ENCODE measurements at places on chromosomes 12 and 14. TPM values are rescaled to one million over a fixed set of nuclear protein-coding genes. Genes with fewer than 3 reads are reported as not detected.
A peak's percentile ranks its signal among the peaks of the same experiment; 100 is the strongest.

GRCh38 chr14:24398653-24399446 lies at the start of gene NYNRIN:
Gene NYNRIN (plus strand): TSS chr14:24399003. CDS start chr14:24399247, 244 bp downstream.
- peak within 1 kb of the TSS; percentile 82 for H3K27ac ChIP-seq
- peak; percentile 82 for DNase-seq
- peak within 1 kb of the TSS; percentile 83 for H3K4me3 ChIP-seq
- H3K27me3 ChIP-seq, result no peaks in the 10 kb centered on the region

GRCh38 chr14:101927859-101928258 lies 36.5 kb upstream of the DYNC1H1 start:
- H3K36me3 ChIP-seq, result peaks cover 5% of the 10 kb centered on the region
- peak overlapping the region; percentile 78 for H3K27ac ChIP-seq
- H3K4me3 ChIP-seq, result no peak overlapping the region
- H3K27me3 ChIP-seq, result no peaks in the 10 kb centered on the region

DNA sequence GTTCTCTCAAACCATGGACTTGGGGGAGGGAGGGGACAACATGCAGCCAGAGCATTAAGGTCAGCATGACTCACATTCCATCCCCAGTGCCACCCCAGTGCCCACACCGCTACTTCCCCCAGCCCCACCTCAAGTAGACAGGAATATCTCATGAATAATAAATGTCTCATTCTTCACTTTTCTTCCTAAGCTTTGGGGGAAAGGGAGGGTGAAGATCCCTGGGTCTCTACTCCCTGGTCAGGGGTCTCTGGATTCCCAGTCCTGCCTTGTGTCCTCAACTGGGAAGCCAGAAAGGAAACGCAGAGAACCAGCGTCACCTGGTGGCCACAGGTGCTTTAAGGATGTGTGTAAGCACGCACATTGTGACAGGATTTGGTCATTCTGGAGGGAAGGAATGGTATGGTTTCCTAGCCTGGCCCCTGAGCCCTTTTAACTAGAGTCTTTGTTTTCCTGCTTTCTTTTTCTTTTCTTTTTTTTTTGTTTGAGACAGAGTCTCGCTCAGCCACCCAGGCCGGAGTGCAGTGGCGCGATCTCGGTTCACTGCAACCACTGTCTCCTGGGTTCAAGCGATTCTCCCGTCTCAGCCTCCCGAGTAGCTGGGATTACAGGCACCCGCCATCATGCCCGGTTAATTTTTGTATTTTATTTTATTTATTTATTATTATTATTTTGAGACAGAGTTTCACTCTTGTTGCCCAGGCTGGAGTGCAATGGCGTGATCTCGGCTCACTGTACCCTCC lies 3.4 kb downstream of the GPR84 start:
- no peaks in the 10 kb centered on the region for H3K36me3 ChIP-seq
- peaks cover 45% of the 10 kb centered on the region for H3K4me1 ChIP-seq
- H3K27ac ChIP-seq, result peak overlapping the region; percentile 85
- H3K4me3 ChIP-seq, result no peak overlapping the region
- H3K27me3 ChIP-seq, result no peaks in the 10 kb centered on the region

DNA sequence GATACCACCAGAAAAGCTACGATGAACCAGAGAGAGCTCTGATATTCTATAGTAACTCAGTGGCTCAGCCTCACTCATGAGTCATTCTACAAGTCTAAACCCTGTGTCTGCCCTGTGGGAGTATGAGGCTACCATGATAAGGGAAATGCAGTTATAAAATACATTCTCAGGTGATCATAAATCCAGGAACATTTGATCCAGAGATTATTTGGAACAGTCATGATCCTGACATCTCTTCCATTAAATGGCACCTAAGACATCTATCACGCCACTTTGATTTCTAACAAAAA lies 202.6 kb upstream of the RASSF8 start:
- no peak overlapping the region for H3K4me3 ChIP-seq
- no peaks in the 10 kb centered on the region for H3K4me1 ChIP-seq
- DNase-seq, result no peak
- H3K27me3 ChIP-seq, result no peaks in the 10 kb centered on the region
- H3K27ac ChIP-seq, result no peak overlapping the region
- H3K36me3 ChIP-seq, result no peaks in the 10 kb centered on the region

DNA sequence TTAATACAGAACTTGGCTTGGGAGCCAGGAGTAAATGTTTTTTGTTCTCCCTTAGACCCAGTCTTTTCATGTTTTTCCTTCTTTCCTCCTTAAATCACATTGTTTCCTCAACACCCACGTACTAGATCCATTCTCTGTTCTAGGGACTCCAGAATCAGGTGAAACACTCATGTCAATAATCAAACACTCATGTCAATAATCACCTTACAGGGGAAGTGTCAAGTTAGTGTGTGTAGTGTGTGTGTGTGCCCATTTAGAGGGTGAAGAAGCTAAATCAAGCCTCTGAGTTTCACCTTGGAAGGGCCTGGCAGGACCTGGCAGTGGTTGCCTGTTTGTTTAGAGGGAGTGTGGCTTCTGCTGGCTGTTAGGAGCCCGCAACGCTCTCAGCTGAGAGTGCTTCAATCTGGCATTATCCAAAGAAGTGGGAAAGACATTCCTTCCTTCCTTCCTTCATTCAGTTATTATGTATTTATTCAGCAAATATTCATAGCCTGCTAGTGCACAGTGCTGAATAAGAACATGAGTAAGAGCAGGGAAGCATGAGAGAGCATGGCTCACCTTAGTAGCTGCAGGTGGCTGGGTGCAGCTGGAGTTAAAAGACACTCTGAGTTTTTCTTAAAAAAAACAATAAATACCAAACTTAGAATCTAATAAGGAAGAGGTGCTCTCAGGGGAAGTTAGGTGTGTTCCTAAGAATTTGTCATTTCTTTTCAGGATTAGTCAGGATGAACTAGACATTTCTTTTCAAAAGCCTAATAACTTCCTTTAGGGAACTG lies 17.6 kb upstream of the EID3 start:
- no peaks in the 10 kb centered on the region for H3K27me3 ChIP-seq
- no peak for DNase-seq
- H3K27ac ChIP-seq, result peak overlapping the region; percentile 91
- H3K4me3 ChIP-seq, result no peak overlapping the region
- H3K4me1 ChIP-seq, result peaks cover 31% of the 10 kb centered on the region
- H3K36me3 ChIP-seq, result peaks cover 3% of the 10 kb centered on the region

DNA sequence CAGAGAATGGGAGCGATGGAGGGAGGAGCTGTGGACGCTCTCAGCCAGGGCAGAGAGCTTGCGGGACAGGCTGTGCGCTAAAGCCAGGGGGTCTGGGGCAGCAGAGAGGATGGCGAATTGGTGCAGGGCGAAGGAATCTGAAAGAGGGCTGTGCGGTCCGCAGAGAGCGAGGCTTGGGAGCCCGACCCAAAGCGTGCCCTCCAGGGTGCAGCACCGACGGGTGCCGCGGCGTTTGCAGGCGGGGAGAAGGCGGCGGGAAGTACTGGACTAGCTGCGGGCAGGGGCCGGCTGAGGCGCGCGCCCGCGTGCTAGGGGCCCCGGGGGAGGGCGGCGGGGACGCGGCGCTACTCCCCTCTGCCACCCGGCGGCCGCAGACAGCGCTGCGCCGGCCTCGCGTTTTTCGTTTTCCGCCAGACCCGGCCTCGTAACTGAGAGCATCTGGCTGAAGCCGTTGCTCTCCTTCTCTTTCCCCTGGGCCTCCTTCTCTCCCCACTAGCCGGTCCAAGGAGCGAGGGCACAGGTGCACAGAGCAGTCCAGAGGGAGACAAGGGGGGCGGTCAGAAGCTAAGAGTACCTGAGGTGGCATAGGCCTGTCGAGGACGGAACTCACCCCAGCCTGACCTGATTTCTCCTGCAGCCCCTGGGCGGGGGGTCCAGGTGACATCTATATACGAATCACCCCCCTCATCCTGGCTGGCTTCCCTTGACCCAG lies 24.9 kb downstream of the SLC6A12 start:
- no peaks in the 10 kb centered on the region for H3K36me3 ChIP-seq
- no peak for DNase-seq
- peaks cover 4% of the 10 kb centered on the region for H3K27me3 ChIP-seq
- peak overlapping the region; percentile 19 for H3K4me3 ChIP-seq
- H3K27ac ChIP-seq, result no peak overlapping the region

GRCh38 chr14:20934148-20934762 lies 21.0 kb upstream of the RNASE2 start:
- DNase-seq, result no peak
- no peak overlapping the region for H3K27ac ChIP-seq
- H3K36me3 ChIP-seq, result no peaks in the 10 kb centered on the region
- H3K4me1 ChIP-seq, result no peaks in the 10 kb centered on the region
- no peak overlapping the region for H3K4me3 ChIP-seq
- H3K27me3 ChIP-seq, result no peaks in the 10 kb centered on the region

GRCh38 chr14:64604881-64605280 lies 55.1 kb downstream of the PPP1R36 start:
- H3K27ac ChIP-seq, result no peak overlapping the region
- H3K36me3 ChIP-seq, result no peaks in the 10 kb centered on the region
- DNase-seq, result no peak
- no peaks in the 10 kb centered on the region for H3K27me3 ChIP-seq
- no peak overlapping the region for H3K4me3 ChIP-seq

DNA sequence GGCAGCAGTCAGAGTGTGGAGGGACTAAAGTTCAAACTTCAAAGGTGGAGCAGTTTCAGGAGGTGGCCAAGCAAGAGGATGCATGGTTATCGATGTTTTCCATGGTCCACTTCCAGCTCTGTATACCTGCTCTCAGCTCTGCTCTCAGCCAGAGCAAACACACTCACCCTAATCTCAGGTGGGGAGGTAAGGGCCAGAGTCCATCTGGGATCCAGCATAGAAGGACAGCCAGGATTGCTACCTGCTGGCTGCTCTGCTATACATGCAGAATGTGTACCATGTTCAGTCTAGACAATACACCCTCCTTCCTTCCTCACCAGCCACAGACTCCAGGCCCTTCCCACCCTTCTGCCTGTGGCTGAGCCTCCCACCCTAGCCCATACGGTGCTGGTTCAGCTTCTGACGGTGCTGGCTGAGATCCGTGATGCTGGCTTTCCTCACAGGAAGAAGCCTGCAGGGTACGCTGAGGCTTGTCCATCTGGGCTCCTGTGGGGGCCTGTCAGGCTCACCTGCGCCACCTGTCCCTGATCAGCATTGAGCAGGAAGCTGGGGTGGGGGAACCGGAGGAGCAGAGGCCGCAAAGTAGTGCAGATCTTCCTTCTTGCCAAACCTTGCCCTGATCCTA lies 2.4 kb downstream of the CBLN3 start:
- H3K36me3 ChIP-seq, result peaks cover 2% of the 10 kb centered on the region
- H3K27me3 ChIP-seq, result no peaks in the 10 kb centered on the region
- H3K4me3 ChIP-seq, result no peak overlapping the region
- no peaks in the 10 kb centered on the region for H3K4me1 ChIP-seq

DNA sequence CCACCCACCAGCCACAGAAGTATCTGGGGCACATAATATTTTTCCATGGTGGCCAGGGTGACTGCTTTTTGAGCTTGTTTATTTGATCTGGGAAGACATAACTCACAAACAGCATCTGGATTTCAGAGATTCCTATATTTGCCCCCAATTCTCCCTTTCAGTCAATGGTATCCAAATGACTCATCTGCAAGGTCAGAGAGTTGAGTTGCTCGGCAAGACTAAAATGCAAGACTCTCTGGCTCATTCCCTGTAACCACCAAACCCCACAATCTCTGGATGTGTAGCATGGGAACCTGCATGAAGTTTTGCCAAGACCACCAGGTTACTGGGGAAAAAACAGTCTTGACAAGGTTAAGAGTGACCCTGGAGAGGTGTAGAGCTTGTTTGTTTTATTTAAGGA lies 174.9 kb upstream of the FAR2 start:
- H3K27me3 ChIP-seq, result no peaks in the 10 kb centered on the region
- H3K36me3 ChIP-seq, result no peaks in the 10 kb centered on the region
- no peaks in the 10 kb centered on the region for H3K4me1 ChIP-seq
- no peak for DNase-seq
- H3K4me3 ChIP-seq, result no peak overlapping the region

DNA sequence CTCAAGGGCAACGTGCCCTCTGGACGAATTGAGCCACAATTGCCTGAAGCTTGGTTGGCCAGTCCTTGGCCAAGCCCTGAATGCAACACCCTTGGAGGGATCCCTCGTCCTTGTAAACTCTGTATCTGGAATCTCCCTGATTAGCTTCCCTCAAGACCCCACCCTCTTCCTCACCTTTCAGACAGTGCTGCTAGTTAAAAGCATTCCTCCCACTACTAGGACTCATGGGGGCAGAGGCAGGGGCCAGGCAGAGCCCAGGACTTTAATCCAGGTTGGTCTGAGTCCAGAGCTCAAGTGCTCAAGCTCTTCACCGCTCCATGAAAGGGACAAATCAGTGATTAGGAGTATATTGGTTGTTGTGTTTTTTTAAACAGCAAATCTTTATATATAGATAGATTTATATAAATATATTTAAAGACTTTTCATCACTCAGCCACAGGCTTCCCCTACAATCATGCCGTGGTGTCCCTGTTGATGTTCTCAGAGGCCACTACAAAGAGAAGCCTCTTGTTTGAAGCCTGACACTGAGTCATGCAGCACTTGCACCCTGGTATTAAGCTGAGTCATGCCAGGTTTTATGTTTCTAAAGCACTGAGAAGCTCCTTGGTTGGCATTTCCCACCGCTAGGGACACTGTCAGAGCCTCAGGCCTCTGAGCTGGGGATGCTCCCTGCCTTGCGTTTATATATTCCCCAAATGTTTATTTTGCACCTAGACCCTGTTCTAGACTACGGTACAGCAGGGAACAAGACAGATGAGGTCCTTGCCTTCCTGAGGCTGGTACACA lies 53.8 kb upstream of the GSC start:
- no peaks in the 10 kb centered on the region for H3K36me3 ChIP-seq
- H3K4me3 ChIP-seq, result no peak overlapping the region
- peaks cover 18% of the 10 kb centered on the region for H3K4me1 ChIP-seq
- no peak for DNase-seq
- no peak overlapping the region for H3K27ac ChIP-seq

DNA sequence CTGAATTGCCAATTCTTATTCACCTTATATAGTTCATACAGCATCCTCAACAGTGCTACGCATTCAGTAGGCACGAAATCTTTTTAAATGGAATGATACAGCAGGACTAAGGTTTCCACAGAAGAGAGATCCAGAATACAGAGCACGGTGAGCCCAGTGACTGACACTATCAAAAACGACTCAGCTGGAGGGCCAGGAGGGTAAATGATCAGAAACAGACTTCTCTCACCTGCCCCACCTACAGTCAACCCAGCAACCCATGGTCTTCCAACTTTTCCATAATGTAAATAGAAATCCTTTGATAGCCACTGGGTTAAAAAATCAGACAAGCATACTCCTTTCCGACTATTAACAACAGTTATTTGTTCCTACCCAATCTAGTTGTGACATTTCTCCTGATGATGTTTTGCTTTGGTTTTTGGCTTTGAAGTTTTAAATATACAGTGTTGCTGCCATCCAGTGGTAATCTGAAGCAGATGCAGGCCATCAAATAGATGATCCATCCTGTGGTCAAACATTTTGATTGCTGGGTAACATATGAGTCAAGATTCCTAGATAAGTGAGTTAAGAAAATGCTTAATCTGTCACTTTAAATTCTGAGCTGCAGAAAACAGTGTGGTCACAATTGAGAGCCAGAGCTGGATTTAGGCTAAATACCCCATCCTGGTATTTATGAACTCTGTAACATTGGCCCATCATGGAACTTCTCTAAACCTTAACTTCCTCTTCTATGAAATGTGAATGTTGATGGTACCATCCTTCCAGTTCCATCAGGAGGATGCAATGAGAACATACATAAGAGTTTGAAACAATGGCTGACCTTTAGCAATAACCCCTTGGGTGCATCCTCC lies 42.0 kb downstream of the GPHB5 start:
- H3K27ac ChIP-seq, result no peak overlapping the region
- no peaks in the 10 kb centered on the region for H3K27me3 ChIP-seq
- no peaks in the 10 kb centered on the region for H3K4me1 ChIP-seq
- no peak overlapping the region for H3K4me3 ChIP-seq
- DNase-seq, result no peak

GRCh38 chr12:31822761-31823160 lies 93.9 kb upstream of the AMN1 start:
- no peaks in the 10 kb centered on the region for H3K36me3 ChIP-seq
- H3K4me1 ChIP-seq, result no peaks in the 10 kb centered on the region
- DNase-seq, result no peak

KLRD1 gene
- total RNA-seq, result 0.83 TPM

All from sigmoid colon (tissue), 7 donors.